CD8-positive, alpha-beta memory T cell (primary cell): ENCODE measurements at places on chromosomes 7 and 10. TPM values are rescaled to one million over a fixed set of nuclear protein-coding genes. Genes with fewer than 3 reads are reported as not detected.
A peak's percentile ranks its signal among the peaks of the same experiment; 100 is the strongest.

GRCh38 chr7:121961089-121961867 lies 88.3 kb downstream of the PTPRZ1 start:
- no peaks in the 10 kb centered on the region for H3K4me1 ChIP-seq
- no peaks in the 10 kb centered on the region for H3K36me3 ChIP-seq
- DNase-seq: no peak
- H3K4me3 ChIP-seq: no peak overlapping the region
- H3K27me3 ChIP-seq: no peaks in the 10 kb centered on the region

DNA sequence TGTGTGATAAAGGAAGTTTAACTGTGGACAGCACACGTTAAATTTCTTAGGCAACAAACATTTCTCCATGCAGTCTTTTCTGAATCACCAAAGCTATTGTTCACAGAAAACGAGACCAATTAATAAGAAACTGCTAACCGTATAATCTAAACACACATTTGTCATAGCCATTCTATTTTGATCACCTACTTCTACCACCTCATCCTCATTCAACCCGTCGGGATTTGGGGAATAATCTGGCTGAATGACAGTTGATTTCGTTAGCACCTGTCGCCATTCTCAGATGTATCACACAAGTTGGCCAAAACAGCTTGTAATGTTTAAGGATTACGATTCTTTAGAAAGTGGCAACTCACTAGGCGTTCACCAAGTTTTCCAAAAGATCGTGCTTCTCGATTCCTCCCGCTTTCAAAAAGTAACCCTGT lies 1.2 kb downstream of the EZH2 start:
- H3K27ac ChIP-seq: peak overlapping the region; percentile 81
- peak overlapping the region; percentile 63 for H3K4me3 ChIP-seq
- DNase-seq: no peak
- no peaks in the 10 kb centered on the region for H3K36me3 ChIP-seq

DNA sequence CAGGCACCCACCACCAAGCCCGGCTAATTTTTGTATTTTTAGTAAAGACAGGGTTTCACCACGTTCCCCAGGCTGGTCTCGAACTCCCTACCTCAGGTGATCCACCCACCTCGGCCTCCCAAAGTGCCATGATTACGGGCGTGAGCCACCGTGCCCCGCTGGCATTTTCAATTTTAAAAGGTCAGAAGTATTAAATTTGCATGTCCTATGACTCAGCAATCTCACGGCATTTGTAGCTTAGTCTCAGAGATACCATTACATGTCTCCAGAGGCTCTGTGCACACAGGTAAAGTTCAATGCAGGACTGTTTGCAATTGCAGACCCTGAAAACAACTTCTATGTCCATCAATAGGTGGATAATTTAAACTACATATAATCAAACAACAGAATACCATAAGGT lies 99.2 kb downstream of the DLG5 start:
- no peaks in the 10 kb centered on the region for H3K36me3 ChIP-seq
- no peaks in the 10 kb centered on the region for H3K27me3 ChIP-seq
- no peak for DNase-seq
- H3K4me3 ChIP-seq: no peak overlapping the region
- H3K4me1 ChIP-seq: no peaks in the 10 kb centered on the region

GCK gene
- 1.8 TPM for total RNA-seq

- no peak for DNase-seq
- H3K27ac ChIP-seq: no peak overlapping the region
- no peaks in the 10 kb centered on the region for H3K27me3 ChIP-seq
- H3K4me3 ChIP-seq: no peak overlapping the region
- H3K4me1 ChIP-seq: no peaks in the 10 kb centered on the region
These were observed 259.9 kb downstream of the SKIDA1 start for GRCh38 chr10:21265622-21266021.

GRCh38 chr7:69243016-69243415 lies 355.3 kb upstream of the AUTS2 start:
- H3K36me3 ChIP-seq: no peaks in the 10 kb centered on the region
- no peaks in the 10 kb centered on the region for H3K4me1 ChIP-seq
- H3K27ac ChIP-seq: no peak overlapping the region
- H3K4me3 ChIP-seq: no peak overlapping the region
- H3K27me3 ChIP-seq: no peaks in the 10 kb centered on the region

SKAP2 gene
- 13.2 TPM for total RNA-seq

AMPH gene
- total RNA-seq: not detected

DNA sequence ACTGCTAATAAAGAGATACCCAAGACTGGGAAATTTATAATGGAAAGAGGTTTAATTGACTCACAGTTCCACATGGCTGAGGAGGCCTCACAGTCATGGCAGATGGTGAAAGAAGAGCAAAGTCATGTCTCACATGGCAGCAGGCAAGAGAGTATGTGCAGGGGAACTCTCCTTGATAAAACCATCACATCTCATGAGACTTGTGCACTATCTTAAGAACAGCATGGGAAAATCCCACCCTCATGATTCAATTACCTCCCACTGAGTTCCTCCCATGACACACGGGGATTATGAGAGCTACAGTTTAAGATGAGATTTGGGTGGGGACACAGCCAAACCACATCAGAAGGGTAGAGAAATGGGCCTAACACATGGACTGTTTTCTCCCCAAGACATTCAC lies 156.3 kb downstream of the CCDC71L start:
- DNase-seq: no peak
- H3K4me1 ChIP-seq: no peaks in the 10 kb centered on the region
- no peaks in the 10 kb centered on the region for H3K36me3 ChIP-seq
- no peak overlapping the region for H3K4me3 ChIP-seq
- no peaks in the 10 kb centered on the region for H3K27me3 ChIP-seq

GRCh38 chr7:37083311-37084096 lies 359.2 kb upstream of the AOAH start:
- no peak for DNase-seq
- H3K27me3 ChIP-seq: no peaks in the 10 kb centered on the region

DNA sequence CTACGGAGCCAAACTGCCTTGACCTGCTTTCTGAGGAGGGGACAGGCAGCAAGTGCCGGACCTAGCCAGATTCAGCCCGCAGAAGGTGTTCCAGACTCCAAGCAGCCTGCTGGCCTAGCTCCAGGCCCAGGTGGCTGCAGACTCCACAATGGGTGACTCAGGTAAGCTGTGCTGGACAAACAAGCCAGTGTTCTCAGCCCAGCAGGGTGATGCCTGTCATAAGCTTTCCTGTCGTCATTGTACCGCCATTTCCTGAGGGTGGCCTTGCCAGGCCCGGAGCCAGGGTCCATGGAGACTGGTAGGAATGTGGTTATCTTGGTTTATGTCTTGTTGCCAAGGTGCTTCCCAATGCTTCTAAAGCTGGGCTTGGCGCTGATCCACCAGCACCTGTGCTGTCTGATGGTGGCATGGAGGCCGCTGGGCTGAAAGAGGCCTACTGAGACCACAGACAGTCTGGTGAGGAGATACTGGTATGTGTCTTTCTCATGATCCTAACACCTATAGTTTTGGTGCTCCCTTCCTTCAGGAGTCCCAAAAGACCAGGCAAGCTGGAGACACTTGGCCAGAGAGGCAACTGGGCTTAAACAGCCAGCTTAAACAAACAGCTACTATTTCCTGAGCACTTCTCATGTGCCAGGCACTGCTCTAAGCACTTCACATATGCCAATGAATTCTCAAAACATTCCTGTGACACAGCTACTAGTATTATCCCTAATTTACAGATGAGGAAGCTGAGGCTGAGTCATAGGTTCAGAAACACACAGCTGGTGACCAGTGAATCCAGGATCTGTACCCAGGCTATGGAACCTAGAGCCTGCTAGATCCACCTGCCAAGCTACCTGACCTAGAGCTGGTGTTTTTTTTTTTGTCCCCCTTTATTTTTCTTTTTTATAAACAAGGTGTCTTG lies 42.0 kb downstream of the ZC3HC1 start:
- H3K27ac ChIP-seq: no peak overlapping the region
- H3K36me3 ChIP-seq: no peaks in the 10 kb centered on the region
- no peak for DNase-seq
- H3K4me1 ChIP-seq: no peaks in the 10 kb centered on the region
- H3K4me3 ChIP-seq: no peak overlapping the region

CYP3A5 gene
- not detected for total RNA-seq

GRCh38 chr7:116616555-116617059 lies 55.4 kb upstream of the MET start:
- H3K4me1 ChIP-seq: no peaks in the 10 kb centered on the region
- H3K27me3 ChIP-seq: no peaks in the 10 kb centered on the region
- no peak for DNase-seq
- H3K4me3 ChIP-seq: no peak overlapping the region
- no peak overlapping the region for H3K27ac ChIP-seq

- H3K27me3 ChIP-seq: no peaks in the 10 kb centered on the region
- H3K4me3 ChIP-seq: no peak overlapping the region
- H3K27ac ChIP-seq: no peak overlapping the region
- H3K4me1 ChIP-seq: no peaks in the 10 kb centered on the region
- no peaks in the 10 kb centered on the region for H3K36me3 ChIP-seq
- DNase-seq: no peak
These were observed 93.6 kb downstream of the TMEM178B start for GRCh38 chr7:141167381-141167964.

ELFN1 gene
- total RNA-seq: 0.15 TPM

GRCh38 chr10:85032981-85033380 lies 704.6 kb downstream of the CCSER2 start:
- no peak overlapping the region for H3K4me3 ChIP-seq
- DNase-seq: no peak
- H3K27me3 ChIP-seq: no peaks in the 10 kb centered on the region
- no peaks in the 10 kb centered on the region for H3K36me3 ChIP-seq

ZNF511 gene
- 83.2 TPM for total RNA-seq

GRCh38 chr10:127182161-127182560 lies 14.2 kb downstream of the INSYN2A start:
- H3K4me1 ChIP-seq: no peaks in the 10 kb centered on the region
- H3K4me3 ChIP-seq: no peak overlapping the region
- no peak overlapping the region for H3K27ac ChIP-seq
- no peaks in the 10 kb centered on the region for H3K27me3 ChIP-seq

NPFFR1 gene
- not detected for total RNA-seq

GPR22 gene
- total RNA-seq: not detected

GRCh38 chr10:27153845-27154193 lies 365 bp downstream of the YME1L1 start:
- no peak for DNase-seq
- peaks cover 32% of the 10 kb centered on the region for H3K4me1 ChIP-seq
- H3K27me3 ChIP-seq: no peaks in the 10 kb centered on the region
- peak overlapping the region; percentile 86 for H3K4me3 ChIP-seq

DNA sequence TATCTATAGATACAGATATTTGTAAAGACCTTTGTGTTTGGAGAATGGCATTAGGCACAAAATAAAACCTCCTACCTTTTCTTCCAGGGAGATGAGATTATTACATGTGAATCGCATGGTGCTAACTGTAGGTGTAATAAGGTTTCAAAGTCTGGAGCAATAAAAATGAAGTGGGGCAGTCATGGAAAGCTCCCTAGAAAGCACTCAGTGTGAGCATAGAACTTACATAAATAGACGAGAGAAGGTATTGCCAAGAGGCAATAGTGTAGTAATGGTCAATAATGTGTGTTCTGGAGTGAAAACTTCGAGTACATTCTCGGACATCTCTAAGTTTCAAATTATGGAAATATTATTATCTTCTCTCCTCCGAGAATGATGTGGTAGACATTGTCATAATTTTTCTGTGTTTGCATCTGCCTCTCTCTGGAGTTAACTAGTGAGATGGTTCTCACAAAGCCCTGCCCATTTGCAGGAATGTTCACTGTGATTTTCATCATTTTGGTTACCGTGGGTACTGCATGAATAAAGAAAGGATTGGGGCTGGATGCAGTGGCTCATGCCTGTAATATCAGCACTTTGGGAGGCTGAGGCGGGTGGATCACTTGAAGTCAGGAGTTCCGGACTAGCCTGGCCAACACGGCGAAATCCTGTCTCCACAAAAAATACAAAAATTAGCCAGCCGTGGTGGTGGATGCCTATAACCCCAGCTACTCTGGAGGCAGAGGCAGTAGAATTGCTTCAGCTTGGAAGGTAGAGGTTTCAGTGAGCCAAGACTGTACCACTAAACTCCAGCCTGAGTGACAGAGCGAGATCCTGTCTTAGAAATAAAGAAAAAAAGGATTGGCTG lies 10.6 kb downstream of the VIM start:
- H3K4me1 ChIP-seq: peaks cover 22% of the 10 kb centered on the region
- H3K27me3 ChIP-seq: no peaks in the 10 kb centered on the region
- H3K4me3 ChIP-seq: no peak overlapping the region
- peaks cover 44% of the 10 kb centered on the region for H3K36me3 ChIP-seq

GRCh38 chr10:35353395-35353794 lies 17.1 kb downstream of the CCNY start:
- no peaks in the 10 kb centered on the region for H3K27me3 ChIP-seq
- no peaks in the 10 kb centered on the region for H3K36me3 ChIP-seq
- no peak for DNase-seq
- no peak overlapping the region for H3K27ac ChIP-seq
- peaks cover 78% of the 10 kb centered on the region for H3K4me1 ChIP-seq

- H3K27me3 ChIP-seq: peaks cover 43% of the 10 kb centered on the region
- H3K27ac ChIP-seq: no peak within 1 kb of the TSS
- no peaks in the 10 kb centered on the region for H3K36me3 ChIP-seq
These were observed at the start of gene GRM8 for GRCh38 chr7:127252778-127253280. GRM8 (minus strand) TSS chr7:127252941.

DNA sequence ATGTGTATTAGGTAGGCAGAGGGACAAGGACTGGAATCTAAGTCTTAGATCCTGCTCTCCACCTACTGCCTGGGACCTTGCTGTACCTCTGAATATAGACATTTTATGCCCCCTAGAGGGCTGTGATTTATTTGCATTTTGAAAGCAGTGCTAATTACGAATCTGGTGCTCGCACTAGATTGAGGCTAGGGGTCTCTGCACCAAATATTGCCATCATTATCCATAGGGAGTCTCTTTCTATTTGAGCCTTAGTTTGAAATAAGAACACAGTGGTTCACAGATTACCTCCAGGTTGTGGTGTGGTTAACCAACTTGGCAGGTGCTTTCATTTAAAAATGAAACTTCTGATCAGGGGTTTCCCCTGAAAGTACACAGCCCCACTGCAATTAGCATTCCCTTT lies 41.8 kb downstream of the CNNM1 start:
- no peaks in the 10 kb centered on the region for H3K4me1 ChIP-seq
- H3K4me3 ChIP-seq: no peak overlapping the region
- no peaks in the 10 kb centered on the region for H3K27me3 ChIP-seq
- H3K27ac ChIP-seq: no peak overlapping the region
- DNase-seq: no peak

C7orf25 gene
- 5.2 TPM for total RNA-seq

- no peaks in the 10 kb centered on the region for H3K36me3 ChIP-seq
- DNase-seq: no peak
- H3K4me1 ChIP-seq: no peaks in the 10 kb centered on the region
- H3K4me3 ChIP-seq: no peak overlapping the region
- H3K27ac ChIP-seq: no peak overlapping the region
These were observed 430.5 kb upstream of the KLF6 start for GRCh38 chr10:4215485-4215884.

GRCh38 chr7:115850774-115851173 lies 179.8 kb downstream of the TFEC start:
- no peaks in the 10 kb centered on the region for H3K36me3 ChIP-seq
- H3K4me1 ChIP-seq: no peaks in the 10 kb centered on the region
- no peaks in the 10 kb centered on the region for H3K27me3 ChIP-seq
- H3K27ac ChIP-seq: no peak overlapping the region
- no peak for DNase-seq

GRCh38 chr10:122249303-122249850 lies 21.7 kb upstream of the BTBD16 start:
- no peaks in the 10 kb centered on the region for H3K36me3 ChIP-seq
- DNase-seq: no peak
- no peak overlapping the region for H3K4me3 ChIP-seq
- H3K4me1 ChIP-seq: no peaks in the 10 kb centered on the region
- no peak overlapping the region for H3K27ac ChIP-seq

CPEB3 gene
- total RNA-seq: 2.1 TPM

GRCh38 chr7:95172420-95172819 lies 151.9 kb downstream of the PON1 start:
- no peak overlapping the region for H3K4me3 ChIP-seq
- no peaks in the 10 kb centered on the region for H3K4me1 ChIP-seq
- no peaks in the 10 kb centered on the region for H3K27me3 ChIP-seq
- H3K36me3 ChIP-seq: no peaks in the 10 kb centered on the region
- H3K27ac ChIP-seq: no peak overlapping the region
- no peak for DNase-seq
